Non-pigmented ciliary epithelial cell (primary cell): ENCODE measurements at places on chromosomes 5 and 9.

DNA sequence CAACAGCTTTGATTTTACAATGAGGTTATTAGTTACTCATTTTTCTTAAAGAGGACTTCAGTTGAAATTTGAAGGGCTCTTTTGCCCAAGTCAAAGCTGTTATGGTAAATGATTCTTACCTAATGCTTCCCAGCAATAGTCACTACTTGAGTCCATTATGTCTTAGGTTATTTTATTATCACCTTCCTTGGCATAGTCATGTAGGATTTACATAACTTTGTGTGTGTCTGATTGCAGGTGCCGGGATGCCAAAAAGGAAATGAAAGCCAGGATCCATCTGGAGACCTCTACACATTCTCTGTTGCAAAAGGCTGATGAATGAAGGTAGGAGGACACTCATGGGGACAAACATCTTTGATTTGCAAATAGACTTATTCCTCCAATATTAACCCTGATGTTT is 38.8 kb upstream of the PLPPR1 start:
- DNase-seq: no peak

DNA sequence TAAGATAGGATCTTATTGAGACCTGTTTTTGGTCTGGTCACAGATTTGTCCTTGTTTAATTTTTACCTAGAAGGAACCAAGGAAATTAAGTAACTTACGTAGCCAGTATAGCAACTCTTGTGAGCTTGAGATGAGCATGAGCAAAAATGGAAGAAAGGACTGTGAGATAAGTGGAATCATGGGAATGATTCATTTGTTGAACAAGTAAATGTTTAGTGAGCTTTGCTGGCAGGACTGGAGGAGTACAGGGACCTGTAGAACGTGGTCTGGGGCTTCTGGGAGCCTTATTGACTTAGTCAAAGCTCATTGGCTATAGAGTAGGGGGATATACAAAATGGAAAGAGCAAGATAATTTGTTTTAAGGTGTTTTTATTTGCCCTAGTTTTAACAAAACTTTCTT is 3.0 kb downstream of the RAD23B start:
- DNase-seq: no peak

GRCh38 chr9:98002808-98003207 is 19.7 kb downstream of the ANP32B start:
- DNase-seq: no peak

DNA sequence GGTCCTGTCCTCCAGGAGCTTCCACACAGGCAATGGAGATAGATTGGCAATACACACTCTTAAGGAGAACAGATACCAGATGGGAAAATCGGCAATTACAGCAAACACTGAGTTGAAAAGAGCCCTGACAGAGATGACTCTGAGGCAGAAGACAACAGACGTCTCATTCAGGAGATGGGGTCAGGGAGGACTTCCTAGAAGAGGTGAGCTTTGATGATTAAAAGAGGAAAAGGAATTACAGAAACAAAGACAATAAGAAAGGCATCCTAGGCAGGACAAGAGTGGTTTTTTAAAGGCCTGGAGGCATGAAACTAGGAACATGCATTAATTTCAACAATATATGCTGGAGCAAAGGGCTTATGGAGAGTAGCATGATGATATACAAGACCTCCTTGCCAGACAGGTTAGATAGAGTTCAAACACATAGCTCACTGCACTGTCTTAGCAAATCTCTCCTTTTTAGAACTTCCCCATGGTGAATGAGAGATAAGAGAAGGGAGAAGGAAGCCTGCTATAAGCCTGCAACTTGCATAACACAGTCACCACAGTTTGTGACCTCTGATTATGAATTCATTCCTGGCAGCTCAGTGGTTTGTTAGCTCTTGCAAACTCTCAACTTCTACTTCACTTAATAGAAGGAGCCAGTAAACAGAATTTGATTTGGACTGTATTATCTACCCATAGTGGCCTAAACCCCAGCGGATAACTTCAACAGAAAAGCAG is 48.5 kb downstream of the SIL1 start:
- DNase-seq: peak; percentile 56

- no peak for DNase-seq
These were observed 1173.2 kb downstream of the TAF11L14 start for GRCh38 chr5:18807256-18808149.

GRCh38 chr5:39775086-39775796 is 350.5 kb upstream of the DAB2 start:
- peak; percentile 81 for DNase-seq

DNA sequence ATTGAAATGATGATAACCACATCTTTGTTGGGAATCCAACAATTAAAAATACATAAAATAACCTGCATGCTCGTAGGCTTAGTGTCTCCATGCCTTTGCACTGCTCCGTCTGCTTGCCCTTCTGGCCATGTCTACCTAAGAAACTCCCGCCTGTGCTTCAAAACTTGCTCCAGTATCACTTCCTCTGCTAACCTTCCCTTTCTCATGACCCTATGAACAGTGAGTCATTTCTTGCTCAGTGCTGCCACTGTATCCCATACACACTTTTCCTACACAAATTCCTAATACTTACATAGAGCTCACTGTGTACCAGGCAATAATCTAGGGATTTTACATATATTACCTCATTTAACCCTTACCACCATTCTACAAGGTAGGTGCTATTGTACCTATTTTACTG is 33.5 kb downstream of the TMEM245 start:
- no peak for DNase-seq

DNA sequence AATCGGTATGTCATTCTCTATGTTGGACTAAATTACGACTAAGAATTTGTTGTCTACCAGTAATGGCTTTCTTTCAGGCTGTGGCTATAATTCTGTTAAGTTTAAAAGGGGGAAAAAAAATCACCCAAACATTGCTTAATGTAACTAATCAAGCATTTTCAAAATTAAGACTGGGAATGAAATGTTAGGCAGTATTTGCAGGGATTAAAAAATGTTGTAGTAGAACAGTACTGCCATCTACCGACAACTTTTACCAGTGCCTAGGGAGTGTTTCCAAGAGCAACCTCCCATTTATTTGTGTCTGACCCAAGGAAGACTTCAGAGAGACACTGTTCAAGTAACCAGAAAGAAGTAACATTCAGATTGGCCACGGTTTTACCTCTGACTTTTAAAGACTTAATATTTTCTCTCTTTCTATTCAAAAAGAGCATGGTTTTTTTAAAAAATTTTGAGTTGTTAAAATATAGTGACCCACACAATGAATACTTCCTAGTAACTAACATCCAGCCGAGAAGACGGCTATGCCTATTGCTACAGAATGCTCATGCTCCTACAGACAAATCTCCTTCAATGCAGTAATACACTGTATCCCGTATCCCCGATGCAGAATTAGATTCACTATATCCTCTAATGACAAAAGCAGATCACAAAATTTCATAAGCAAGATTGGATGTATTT is 92.4 kb downstream of the ARL15 start:
- DNase-seq: peak; percentile 35

DNA sequence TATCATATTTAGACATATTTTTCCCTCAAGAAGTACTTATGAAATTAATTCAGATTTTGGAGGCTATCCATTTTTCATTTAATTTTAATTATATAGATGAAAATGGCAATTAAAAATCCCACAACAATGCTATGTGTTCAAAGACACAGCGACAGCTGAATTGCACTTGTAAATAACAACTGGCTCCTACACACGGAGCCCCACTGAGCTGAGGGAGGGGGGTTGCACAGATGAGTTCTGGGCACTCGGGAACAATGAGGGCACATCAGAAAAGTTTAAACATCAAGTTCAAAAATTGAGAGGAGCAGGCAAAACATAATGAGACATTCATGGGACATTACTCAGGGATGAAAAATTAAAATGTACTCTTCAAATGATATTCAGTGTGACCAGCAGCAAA is 104.9 kb downstream of the MARCHF3 start:
- DNase-seq: no peak

- DNase-seq: no peak
These were observed 828.5 kb upstream of the DMAC1 start for GRCh38 chr9:8627976-8628679.

- no peak for DNase-seq
These were observed 69.5 kb upstream of the OSMR start for GRCh38 chr5:38776149-38776896.

GRCh38 chr9:90299968-90300367 is 342.7 kb downstream of the DIRAS2 start:
- no peak for DNase-seq

GRCh38 chr9:123341816-123342215 is 14.2 kb upstream of the CRB2 start:
- DNase-seq: no peak

DNA sequence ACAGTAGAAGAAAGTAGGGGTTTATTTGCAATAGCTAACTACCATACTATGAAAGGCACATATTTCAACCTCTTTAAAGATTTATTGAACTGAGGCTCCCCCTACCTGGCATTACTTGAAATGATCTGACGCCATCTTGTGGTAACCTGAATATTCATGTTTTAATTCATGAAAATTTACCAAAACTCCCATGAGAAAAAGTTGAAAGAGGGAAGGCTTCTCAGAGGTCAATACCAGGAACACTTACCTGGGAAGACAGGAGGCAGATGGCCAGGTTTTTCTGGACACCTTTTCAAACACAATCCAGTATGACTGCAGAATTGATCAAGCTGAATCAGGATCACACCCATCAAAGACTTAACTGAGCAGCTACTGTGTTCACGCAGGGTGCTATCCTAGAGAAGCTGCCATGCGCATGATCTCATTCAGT is 9.4 kb downstream of the PRELID2 start:
- no peak for DNase-seq

GRCh38 chr9:17230646-17231045 is 95.8 kb downstream of the CNTLN start:
- no peak for DNase-seq

GRCh38 chr5:129419292-129419691 is 40.8 kb upstream of the ADAMTS19 start:
- DNase-seq: no peak

- DNase-seq: peak; percentile 54
These were observed 4.6 kb upstream of the DNAJC18 start for GRCh38 chr5:139443831-139444453.

- no peak for DNase-seq
These were observed 42.3 kb downstream of the MACROH2A1 start for GRCh38 chr5:135356522-135357318.

- no peak for DNase-seq
These were observed 125.1 kb downstream of the ESM1 start for GRCh38 chr5:54860321-54860720.

- DNase-seq: no peak
These were observed 20.3 kb downstream of the FNBP1 start for GRCh38 chr9:130022566-130023143.

- DNase-seq: no peak
These were observed 31.2 kb downstream of the SEMA4D start for GRCh38 chr9:89466451-89467277.

- DNase-seq: no peak
These were observed 45.5 kb downstream of the HTR1A start for GRCh38 chr5:63916786-63917185.

- no peak for DNase-seq
These were observed 645 bp downstream of the SAP30L start for GRCh38 chr5:154446195-154447088.

DNA sequence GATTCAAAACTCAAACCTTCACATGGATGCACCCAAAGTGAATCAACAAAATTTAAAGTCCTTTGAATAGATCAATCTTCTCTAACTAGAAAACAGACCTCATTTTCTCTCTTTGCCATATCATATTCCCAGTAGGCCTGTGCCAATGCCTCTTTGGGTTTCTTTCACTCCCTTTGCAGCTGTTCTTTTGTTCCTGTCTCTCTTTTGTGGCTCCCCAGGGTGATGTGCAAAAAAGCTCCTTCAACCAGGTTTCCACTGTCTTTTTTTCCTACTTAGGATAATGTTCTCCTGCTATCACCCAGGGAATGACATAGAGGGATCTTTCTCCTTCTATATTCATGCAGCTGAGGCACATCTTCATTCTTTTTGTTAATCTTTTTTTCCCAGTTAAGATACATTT is 54.6 kb downstream of the MARCHF3 start:
- no peak for DNase-seq

DNA sequence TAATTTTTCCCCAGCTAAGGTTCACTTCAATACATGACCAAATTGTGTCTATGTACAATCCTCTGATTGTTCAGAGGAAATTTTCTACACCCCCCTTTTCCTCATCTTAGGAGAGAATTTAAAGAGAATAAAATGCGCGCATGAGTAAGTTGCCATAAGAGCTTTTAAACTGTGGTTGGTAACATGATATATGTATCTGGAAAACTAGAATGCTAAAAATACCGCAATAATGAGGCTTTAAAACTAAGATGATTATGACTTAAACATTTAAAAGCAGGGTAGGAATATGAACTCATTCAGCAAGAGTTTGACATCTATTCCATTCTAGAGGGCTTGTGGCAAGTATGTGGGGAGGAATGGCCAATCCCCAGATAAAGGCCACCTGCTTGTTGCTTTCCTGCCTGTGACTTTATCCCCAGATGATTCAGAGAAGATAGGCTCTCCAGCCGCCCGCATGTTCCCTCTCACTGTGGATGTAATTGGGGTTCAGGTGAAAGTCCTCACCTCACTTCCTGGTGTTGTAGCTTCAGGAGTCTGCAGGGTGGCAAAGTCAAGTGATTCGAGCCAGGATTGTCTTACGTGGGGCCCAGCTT is 26.5 kb upstream of the BASP1 start:
- DNase-seq: no peak

DNA sequence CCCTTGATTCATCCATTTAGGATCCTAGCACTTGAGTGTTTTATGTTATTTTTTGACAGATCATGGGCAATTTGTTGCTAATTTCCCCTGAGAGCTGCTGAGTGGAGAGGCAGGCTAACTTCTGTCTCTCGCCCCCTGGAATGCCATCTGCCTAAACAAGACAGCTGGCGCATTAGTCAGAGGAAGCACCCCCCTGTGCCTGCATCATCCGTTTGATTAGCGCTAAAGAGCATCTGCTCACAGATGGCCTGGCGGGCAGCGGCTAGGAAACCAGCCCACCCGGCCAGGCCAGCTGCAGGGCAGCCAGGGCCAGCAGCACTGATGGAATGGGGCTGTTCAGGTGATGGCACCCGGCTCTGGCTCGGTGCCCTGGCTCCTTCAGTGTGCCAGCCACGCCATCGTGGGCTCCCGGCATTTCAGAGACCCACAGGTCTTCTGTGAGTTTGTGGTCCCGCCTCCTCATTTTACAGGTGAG is 22.9 kb upstream of the ASS1 start:
- DNase-seq: peak; percentile 59

DNA sequence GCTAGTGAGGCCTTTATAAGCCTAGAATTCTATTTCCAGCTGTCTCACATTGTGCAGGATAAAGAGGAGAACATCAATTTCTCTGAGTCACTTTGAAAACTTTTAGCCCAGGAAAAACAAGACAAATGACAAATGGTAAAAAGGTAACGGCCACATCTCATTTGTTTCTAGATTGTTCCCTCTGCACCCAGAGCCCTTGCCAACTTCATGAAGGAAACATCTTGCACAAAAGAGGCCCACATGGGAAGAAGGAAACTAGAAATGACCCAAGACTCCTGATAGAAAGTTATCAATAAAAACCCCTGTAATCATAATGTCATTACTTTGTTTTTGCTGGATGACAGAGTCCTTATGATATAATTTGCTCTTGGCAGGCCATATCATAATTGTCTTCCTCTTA is 5.3 kb downstream of the DPYSL3 start:
- no peak for DNase-seq

- DNase-seq: no peak
These were observed 21.9 kb downstream of the ARRDC3 start for GRCh38 chr5:91361055-91361701.
